ENCODE measurements at places on chromosomes 6 and 20. TPM values are rescaled to one million over a fixed set of nuclear protein-coding genes. Genes with fewer than 3 reads are reported as not detected.

PHACTR3 gene
- polyA plus RNA-seq = not detected

TSPO2 gene
- polyA plus RNA-seq = not detected

CLIC5 gene
- polyA plus RNA-seq = 0.37 TPM

FAM83B gene
- polyA plus RNA-seq = not detected
